ENCODE measurements at places on chromosomes 13 and 19. TPM values are rescaled to one million over a fixed set of nuclear protein-coding genes. Genes with fewer than 3 reads are reported as not detected.
A peak's percentile ranks its signal among the peaks of the same experiment; 100 is the strongest.

CCL25 gene
- not detected for total RNA-seq

CASP14 gene
- total RNA-seq = not detected

IL11 gene
- total RNA-seq = 1.7 TPM

PEPD gene
- total RNA-seq = 58.5 TPM

ATP4B gene
- total RNA-seq = not detected

IZUMO2 gene
- total RNA-seq = not detected

DACT3 gene
- 1.7 TPM for total RNA-seq

FCER2 gene
- not detected for total RNA-seq

DNA sequence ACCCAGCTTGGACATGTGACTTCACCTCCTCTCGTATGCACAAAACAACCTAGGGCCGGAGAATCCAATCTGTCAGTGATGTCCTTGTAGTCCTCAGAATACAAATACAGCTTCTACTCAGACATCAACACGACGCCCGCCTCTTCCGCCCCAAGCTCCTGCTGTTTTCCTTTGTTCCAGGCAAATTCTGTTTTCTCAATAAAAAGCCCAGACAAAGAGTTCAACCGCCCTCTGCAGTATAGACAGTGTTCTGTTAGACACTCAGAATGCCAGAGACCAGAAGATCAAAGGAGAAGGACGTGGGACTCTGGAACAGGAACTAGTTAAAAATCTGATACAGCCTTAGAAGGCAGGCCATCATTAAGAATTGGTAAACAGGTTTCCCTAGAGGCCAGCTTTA is 42.0 kb upstream of the GGACT start:
- no peak for DNase-seq

GRCh38 chr13:113418722-113419049 is 34.6 kb downstream of the ADPRHL1 start:
- no peak for DNase-seq

GRCh38 chr13:75391432-75392100 is 90.4 kb downstream of the TBC1D4 start:
- DNase-seq = no peak

DNA sequence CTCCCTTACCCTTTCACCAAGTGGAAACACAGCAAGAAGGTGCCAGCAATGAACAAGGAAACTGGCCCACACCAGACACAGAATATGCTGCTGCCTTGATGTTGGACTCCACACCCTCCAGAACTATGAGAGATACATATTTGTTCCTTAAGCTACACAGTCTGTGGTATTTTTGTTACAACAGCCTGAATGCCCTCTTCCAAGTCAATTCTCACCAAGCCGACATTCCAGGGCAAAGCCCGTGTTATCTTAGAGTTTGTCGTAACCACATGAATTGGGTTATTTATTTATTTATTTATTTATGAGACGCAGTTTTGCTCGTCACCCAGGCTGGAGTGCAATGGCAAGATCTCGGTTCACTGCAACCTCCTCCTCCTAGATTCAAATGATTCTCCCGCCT is 14.9 kb downstream of the FGF21 start:
- DNase-seq = peak; percentile 91

DNA sequence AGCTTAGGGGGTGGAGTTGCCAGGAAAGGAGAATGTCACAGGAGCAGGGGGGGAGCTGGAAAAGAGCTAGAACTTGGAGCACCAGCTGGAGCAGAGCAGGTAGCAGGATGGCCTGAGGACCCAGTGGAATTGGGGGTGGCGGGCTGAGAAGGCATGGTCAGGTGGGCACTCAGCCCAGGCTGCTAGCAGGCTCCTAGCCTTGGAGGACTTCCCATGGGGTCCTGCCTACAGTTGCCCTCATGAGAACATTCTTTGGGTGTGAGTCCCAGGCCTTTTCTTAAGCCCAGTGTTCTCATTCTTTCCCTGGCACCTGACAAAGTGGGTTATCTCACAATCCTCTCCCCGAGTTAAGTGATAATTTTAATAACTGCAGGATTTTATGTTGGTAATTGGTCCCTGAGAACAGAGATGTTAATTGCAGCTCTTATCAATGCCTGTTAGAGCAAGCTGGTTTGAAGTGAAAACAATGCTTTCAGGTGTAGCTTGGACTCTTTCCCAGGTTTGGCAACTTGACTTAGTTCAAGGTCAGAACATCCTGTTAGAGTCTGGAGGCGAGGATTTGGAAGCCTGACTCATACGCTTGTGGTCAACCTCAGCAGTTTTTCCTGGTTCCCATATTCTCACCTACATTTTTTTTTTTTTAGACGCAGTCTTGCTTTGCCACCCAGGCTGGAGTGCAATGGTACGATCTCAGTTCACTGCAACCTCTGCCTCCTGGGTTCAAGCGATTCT is 18.1 kb upstream of the OLFM4 start:
- no peak for DNase-seq

- DNase-seq = peak; percentile 15
Measured at GRCh38 chr13:42066542-42066941, 18.1 kb downstream of the DGKH start.

GRCh38 chr19:40389404-40390083 is 437 bp downstream of the HIPK4 start:
- DNase-seq = no peak

GRCh38 chr13:43991773-43992201 is 112.1 kb downstream of the LACC1 start:
- DNase-seq = no peak

DNA sequence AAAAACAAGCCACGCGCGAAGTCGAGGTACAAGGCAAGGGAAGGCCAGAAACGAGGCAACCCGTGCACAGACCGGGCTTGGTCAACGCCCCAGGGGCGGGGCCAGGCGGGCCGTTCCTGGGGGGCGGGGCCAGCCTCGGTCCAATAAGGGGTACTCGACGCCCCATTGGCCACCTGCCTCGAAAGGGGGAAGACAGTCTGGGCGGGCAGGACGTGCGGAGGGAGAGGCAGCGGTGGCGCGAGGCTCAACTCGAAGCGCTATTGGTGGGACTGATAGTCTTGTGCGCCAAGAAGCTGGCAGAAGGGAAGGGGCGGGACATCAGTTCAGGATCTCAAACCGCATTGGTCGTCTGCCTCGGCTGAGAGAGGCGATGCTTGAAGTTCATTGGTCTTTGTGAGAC is at the start of gene LYPD4:
LYPD4 (minus strand) TSS at position 83 of the 400 bp plus-strand sequence. CDS start 5,398 bp downstream, outside the sequence.
- DNase-seq = no peak

- no peak for DNase-seq
Measured at GRCh38 chr13:57633950-57634838, 2.6 kb downstream of the PCDH17 start.

GRCh38 chr19:42270346-42271044 is 1.4 kb downstream of the CIC start:
- peak; percentile 87 for DNase-seq

DNA sequence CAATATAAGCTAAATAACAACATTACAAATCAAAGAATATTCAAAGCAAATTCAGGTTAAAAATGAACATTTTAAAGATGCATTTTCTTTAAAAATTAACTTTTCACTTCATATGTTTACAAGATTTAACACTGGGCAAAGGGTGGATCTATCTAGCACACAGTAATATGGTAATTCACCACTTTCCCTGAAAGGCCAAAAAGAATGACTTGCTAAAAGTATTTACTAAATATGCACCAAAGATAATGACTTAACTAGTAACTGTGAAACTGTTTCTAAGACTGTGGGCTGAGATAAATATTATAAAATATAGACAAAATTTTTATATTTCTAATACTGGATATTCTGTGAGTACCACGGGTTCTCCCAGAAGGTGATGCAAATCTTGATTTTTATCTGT is 4.5 kb upstream of the EEF1AKMT1 start:
- no peak for DNase-seq

- peak; percentile 23 for DNase-seq
Measured at GRCh38 chr19:36605877-36606478, 865 bp downstream of the ZNF382 start.

- peak; percentile 72 for DNase-seq
Measured at GRCh38 chr13:27403203-27403678, 21.2 kb upstream of the GTF3A start.

GRCh38 chr13:62280590-62280989 is 864.9 kb upstream of the PCDH20 start:
- no peak for DNase-seq

DNA sequence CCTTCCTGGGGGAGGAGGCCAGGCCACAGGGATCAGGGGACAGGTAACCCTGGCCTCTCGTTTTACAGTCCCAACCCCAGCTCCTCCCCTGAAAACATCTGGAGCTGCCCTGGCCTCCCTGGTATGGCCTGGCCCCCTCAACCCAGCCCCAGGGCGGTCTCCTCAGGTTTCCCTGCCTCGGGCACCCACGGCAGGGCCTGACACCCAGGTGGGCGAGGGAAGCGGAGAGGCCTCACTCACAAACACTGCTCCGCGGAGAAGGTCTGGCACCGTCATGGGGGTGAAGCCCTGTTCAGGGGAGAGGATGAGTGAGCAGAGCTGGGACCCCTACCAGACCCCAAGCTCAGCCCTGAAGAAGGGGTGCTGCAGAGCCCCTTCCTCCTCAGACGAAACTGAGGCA is 6.5 kb upstream of the CCER2 start:
- DNase-seq = no peak

DNA sequence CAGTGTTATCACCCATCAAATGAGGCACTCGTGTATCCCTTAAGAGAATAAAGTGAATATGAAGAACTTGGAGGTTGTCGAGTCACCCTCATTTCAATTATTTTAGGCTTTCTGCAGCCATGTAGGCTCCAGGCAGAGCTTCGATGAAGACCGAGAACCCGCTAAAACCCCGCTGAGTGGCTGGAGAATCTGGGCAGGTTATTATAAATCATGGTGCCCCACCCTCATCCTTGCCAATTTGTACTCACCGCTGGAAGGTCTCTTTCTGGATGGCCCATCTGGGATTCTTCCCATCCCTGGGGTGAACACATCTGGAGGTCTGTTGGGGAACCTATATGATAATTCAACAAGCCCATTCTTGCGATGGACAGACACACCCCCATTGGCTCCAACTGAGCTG is 190.8 kb downstream of the ZNF536 start:
- DNase-seq = no peak

- DNase-seq = peak; percentile 84
Measured at GRCh38 chr13:48896312-48896711, 79.4 kb upstream of the FNDC3A start.

DNA sequence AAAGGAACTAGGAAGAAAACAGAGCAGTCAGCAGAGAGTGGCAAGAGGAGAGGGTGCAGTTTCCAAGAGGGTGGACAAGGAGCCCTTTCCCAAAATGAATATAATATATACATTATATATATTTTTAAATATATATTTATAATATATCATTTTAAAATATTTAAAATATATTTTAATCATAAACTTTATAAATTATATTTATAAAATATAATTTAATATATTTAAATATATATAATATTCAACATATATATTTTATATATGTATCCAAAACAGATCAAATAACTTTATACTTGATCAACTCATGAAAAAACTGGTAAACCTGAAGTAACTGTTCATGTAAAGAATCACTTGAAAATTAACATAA is 328.6 kb downstream of the MYO16 start:
- DNase-seq = no peak

- no peak for DNase-seq
Measured at GRCh38 chr13:32200741-32201140, 114.4 kb downstream of the ZAR1L start.

DNA sequence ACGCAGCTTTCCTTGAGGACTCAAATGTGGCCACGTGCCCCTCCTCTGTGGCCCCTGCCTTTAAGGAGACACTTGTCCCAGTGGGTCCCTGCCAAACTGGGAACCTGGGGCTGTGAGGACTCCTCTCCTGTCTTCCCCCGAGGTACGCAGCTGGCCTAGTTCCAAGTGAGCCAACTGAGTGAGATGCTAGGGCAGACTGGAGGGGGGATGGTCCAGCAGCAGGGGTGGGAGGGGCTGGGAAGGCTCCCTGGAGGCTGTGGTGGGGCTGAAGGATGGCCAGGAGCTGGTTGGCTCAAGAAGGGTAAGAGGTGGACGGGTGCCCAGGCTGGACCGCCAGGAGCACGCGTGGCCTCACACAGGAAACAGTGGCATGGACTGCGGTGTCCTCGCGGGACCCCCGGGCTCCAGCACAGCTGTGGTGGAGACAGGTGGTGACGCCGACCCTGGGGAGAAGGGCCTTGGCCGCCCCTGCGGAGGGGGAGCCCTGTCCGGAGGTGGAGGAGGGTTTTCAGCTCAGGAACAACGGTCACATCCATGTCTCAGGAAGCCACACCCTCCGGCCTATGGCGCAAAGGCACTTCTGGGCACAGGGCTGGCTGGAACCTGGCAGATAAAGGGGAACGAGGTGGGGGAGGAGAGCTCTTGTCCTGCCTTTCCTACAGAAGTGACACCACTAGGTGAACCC is 45.8 kb downstream of the MLLT1 start:
- peak; percentile 51 for DNase-seq

DNA sequence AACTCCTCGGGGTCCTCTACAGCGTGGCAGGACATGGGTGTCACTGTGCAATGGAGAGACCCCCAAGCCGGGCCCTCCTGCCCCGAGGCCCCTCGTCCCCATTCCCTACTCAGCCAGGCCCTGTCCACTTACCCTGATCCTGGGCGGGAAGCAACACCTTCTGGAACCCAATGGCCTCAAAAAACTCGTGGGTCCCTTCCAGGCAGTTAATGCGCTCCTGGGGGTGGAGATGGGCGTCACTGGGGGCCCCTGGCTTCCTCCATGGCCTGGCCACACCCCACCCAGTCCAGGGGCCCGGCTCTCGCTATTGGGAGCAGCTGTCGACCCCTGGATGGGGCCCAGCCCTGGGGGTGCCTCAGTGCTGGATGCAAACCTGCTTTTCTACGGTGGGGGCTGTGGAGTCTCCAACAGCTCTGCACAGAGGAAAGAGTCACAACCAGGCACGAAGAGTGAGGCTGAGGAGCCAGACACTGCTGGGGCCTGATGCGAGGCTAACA is 10.8 kb downstream of the UBXN6 start:
- no peak for DNase-seq

DNA sequence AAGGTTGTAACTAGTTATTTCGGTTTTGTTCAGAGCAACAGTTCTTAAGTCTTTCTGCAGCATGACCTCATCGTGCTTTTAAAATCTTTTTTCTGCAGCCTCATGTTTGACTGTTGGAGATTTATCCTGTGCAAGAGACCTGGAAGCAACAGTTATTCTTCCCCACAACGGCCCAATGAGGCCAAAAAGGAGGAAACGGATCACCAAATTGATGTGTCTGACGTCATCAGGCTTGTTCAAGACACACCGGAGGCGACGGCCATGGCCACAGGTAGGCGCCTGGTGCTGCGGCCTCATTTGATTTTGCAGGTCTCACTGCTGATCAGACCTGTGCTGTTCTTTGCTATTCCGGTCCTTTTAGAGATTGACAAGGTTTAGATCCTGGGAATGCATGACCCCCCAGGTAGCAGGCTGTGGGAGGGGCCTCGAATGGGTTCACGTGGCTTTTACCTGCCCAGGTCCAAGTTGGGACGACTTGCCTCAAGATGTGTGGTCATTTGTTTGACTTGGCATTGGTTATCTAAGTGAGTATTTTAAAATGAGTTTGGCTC is 66.8 kb upstream of the MCF2L start:
- no peak for DNase-seq

GRCh38 chr19:49497047-49497788 is 984 bp downstream of the RPS11 start:
- peak; percentile 64 for DNase-seq

Measured in LHCN-M2 (cell line).